NCI-H1930 (cell line): ENCODE measurements at places on chromosomes 7 and 10.

DNA sequence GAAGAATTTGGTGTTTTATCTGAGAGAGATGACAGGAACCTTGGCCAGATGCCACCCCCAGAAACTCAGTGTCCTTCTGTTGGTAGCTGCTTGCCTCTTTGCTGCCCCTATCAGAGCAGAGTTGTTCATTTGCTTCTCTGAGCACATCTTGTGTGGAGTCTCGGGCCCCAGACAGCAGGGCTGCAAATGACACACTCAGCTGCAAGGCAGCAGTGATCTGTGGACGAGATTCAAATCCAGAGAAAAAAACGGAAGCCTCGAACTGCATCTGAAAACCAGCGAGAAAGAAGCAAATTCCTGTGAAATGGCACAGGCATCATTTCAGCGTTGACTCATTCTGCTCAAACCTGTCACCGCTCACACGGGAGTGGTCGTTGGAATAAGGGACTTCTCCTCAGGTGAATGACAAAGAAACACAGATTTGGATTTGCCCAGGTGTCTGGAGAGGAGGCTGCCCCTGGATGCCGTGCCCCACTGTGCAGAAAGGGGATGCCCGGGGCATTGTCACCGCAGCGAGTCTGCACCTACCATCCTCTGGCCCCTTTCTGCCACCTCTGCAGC lies 144.7 kb downstream of the PFKFB3 start:
- no peak for DNase-seq

GRCh38 chr7:100791881-100792666 lies 35.2 kb downstream of the EPHB4 start:
- DNase-seq = no peak

- DNase-seq = no peak
Measured at GRCh38 chr10:3486346-3487065, 298.5 kb downstream of the KLF6 start.

GRCh38 chr10:58335306-58336005 lies 650 bp downstream of the UBE2D1 start:
- no peak for DNase-seq

DNA sequence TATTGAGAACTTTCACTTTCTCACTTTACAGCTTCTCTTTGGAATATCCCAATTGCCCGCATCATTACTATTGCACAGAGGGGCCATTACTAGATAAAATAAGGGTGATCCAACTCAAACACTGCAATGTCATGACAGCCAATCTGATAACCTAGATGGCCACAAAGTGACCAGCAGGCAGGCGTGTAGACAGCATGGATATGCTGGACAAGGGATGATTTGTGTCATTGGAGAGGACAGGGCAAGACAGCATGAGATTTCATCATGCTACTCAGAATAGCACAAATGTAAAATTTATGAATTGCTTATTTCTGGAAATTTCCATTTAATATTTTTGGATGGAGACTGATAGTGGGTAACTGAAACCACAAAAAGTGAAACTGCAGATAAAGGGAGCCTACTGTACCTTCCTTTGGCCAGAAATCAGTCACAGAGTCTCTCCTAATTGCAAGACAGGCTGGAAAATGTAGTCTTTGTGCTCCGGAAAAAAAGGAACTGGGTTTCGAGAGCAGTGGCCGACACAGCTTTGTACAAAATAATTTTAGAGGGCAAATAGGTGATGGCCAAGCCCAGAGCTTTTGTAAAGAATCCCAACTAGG lies 6.1 kb upstream of the GSDME start:
- DNase-seq = no peak

GRCh38 chr7:74657692-74658177 lies at the start of gene GTF2I:
Gene GTF2I (plus strand): TSS chr7:74657718. CDS start chr7:74689129, 31,411 bp downstream.
- DNase-seq = no peak

- DNase-seq = no peak
Measured at GRCh38 chr10:79627075-79627474, 16.3 kb downstream of the SFTPA1 start.

DNA sequence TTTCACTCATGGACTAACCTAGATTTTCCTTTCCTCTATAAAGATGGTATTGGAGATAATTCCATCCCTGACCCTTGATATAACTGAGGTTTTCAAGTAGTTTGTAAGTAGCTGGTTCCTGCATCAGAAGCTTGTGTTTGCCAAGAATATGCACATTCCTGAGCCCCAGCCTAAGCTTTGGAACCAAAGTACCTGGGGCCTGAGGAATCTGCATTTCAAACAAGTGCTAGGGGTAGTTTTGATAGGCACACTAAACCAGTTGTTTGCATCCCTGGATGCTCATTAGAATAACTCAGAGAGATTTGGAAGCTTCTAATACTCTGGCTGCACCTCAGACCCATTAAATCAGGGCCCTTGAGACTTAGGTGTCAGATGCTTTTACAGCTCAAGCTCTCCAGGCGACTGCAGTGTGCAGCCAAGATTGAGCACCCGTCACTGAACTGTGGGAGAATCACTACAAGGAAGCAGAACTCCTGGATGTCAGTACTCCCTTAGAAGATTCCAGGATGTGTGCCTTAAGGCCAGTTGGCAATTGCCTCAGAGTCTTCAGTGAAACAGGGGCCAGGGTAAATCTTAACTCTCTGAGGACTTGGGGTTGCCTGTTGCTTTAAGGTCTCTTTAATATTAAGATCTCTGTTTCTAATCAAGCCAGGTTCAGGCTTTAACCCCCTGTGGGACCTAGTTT lies 565.0 kb downstream of the REEP3 start:
- no peak for DNase-seq

DNA sequence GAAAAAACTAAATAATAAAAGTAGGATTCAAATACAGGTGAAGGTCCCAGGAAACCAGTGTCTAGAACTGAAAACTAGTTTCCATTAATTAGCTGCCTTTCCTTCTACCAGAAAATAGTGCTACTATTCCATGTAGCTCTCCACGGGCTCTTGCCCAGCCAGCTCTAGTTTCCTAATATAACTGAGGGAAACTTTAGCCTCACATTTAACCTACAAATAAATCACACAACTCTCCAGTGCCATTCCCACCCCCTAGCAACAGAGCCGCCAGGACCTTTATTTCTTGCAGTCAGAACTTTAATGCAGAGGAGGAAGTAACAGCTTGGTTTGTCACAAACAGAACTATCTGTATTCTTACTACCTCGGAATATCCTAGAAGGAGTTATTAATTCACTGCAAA lies 10.3 kb downstream of the TOMM7 start:
- DNase-seq = no peak

GRCh38 chr10:62972103-62972502 lies 155.9 kb upstream of the EGR2 start:
- no peak for DNase-seq

DNA sequence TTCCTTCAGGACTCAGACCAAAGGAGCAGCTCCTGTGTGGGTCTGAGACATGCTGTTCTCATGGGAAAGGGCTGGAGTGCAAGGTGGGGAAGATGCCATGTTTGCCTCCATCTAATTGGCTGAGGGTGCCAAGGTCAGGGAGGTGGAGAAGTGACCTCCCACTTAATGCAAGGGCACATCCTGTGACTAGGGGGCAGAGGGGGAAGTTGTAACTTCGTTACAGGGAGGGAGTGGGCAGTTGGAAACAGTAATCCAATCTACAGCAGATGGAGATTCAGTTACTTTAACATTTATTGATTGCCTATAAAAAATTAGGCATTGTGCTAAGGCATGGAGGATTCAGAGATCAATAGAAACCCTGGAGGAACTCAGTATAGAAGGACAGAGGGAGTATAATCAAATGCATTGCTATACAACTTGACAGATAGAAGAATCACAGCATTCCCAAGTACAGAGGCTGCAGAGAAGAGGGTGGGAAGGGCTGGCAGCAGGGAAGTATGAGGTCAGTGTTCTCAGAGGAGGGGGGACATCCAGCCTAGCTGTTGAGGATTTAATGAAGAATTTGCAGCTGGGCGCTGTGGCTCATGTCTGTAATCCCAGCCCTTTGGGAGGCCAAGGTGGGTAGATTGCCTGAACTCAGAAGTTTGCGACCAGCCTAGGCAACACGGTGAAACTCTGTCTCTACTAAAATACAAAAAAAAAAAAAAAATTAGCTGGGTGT lies 75.9 kb downstream of the CCNY start:
- DNase-seq = no peak

DNA sequence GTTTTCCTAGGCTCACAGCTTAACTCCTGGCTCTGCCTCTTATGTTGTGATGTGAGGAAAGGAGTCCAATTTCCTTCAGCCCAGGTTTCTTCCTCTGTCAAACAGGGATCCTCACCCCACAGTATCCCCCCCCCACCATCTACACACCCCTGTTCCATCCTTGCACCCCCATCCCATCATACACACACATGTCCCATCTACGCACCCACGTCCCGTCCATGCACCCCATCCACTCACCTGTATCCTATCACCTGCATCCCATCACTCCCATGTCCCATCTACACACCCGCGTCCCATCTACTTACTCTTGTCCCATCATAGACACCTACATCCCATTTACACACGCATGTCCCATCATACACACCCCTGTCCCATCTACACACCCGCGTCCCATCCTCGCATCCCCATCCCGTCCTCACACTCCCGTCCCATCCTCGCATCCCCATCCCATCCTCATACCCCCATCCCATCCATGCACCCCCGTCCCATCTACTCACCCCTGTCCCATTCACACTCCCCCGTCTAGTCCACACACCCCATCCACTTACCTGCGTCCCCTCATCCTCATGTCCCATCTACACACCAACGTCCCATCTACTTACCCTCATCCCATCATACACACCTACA lies 117.3 kb downstream of the TRRAP start:
- no peak for DNase-seq

- no peak for DNase-seq
Measured at GRCh38 chr7:42145539-42145938, 91.5 kb downstream of the GLI3 start.

GRCh38 chr10:96556003-96556402 lies 30.8 kb downstream of the TM9SF3 start:
- no peak for DNase-seq

GRCh38 chr10:125233726-125234125 lies 73.4 kb upstream of the CTBP2 start:
- no peak for DNase-seq

GRCh38 chr10:46216836-46217751 lies 69.7 kb upstream of the ANTXRL start:
- DNase-seq = no peak

DNA sequence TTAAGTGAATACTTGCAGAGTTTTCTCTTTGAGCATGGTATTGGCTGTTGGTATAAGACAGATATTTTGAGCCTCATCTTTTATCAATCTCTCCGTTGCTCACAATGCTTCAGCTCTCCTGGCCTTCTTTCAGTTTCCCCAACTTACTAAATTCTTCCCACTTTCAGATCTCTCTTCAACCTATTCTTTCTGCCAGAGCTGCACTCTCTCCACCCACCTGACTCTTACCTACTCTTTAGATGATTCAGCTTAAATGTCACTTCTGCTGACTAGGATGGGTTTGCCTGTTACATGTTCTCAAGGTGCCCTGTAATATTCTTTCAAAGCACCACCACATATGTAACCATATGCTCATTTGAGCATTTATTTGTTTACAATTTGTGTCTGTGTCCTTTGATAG lies 1.6 kb downstream of the EXOSC1 start:
- no peak for DNase-seq
